ENCODE measurements at places on chromosomes 3 and 15.

DNA sequence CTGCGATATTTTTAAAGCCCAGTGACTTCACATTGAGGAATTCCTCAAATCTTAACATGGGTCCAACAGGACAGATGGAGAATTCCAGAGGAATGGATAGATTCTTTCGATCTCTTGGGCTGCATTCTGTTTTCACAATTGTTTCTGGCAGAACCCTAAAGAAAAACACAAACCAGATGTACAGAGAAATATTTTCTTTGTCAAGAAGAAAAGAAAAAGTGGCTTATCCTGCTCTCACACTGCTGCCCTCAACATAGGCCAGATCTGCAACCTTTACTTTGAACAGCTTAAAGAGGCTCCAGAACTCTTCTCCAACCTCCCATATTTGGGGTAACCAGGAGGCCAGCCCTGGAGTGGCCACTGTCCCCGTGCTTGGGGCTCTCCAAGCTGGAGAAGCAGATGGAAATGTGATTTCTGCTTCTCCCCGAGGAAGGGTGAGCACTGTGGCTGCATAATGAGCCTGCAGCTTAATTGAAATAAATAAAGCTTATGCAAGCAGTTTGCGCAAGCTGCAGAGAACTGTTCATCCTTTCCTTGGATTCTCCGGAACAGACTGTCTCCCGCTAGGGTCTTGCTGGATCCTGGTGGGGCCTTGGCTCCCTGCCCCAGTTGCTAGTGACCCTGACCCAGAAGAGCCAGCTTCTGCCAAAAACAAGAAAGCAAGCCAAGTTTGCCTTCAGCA lies 453.2 kb upstream of the PROK2 start:
- DNase-seq = no peak

DNA sequence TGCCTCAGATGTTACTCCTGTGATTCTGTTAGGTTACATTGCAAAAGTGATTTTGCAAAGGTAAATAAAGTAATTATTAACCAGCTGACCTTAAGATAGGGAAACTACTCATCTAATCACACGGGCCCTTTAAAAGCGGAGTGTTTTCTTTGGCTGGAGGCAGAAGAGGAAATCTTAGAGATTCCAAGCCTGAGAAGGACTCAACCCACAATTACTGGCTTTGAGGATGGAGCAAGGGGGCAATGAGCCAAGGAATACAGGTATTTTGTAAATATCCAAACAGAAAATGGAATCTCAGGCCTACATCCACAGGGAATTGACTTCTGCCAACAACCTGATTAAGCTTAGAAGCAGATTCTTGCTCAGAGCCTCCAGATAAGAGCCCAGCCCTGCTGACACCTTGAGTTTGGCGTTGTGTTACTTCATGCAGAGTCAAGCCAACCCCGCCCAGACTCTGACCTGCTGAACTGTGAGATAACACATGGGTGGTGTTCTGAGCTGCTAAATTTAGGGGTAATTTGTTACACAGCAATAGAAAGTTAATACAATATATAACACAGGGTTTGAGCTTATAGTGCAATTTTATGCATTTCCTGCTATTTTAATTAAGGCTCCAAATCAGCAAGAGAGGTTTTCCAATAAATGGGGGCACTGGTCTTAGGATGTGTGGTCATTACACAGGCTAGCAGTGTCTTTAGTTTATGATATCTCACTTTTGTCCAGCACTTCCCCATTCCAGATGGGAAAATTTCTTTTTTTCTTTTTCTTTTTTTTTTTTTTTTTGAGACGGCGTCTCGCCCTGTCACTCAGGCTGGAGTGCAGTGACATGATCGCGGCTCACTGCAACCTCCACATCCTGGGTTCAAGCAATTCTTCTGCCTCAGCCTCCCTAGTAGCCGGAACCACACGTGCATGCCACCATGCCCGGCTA lies 19.5 kb downstream of the NFKBIZ start:
- no peak for DNase-seq

- DNase-seq = no peak
These were observed 1.6 kb upstream of the CALML4 start for GRCh38 chr15:68206711-68207151.

GRCh38 chr15:68045289-68046265 lies 8.5 kb upstream of the PIAS1 start:
- no peak for DNase-seq

- no peak for DNase-seq
These were observed 14.8 kb downstream of the SCAMP2 start for GRCh38 chr15:74858369-74858740.

DNA sequence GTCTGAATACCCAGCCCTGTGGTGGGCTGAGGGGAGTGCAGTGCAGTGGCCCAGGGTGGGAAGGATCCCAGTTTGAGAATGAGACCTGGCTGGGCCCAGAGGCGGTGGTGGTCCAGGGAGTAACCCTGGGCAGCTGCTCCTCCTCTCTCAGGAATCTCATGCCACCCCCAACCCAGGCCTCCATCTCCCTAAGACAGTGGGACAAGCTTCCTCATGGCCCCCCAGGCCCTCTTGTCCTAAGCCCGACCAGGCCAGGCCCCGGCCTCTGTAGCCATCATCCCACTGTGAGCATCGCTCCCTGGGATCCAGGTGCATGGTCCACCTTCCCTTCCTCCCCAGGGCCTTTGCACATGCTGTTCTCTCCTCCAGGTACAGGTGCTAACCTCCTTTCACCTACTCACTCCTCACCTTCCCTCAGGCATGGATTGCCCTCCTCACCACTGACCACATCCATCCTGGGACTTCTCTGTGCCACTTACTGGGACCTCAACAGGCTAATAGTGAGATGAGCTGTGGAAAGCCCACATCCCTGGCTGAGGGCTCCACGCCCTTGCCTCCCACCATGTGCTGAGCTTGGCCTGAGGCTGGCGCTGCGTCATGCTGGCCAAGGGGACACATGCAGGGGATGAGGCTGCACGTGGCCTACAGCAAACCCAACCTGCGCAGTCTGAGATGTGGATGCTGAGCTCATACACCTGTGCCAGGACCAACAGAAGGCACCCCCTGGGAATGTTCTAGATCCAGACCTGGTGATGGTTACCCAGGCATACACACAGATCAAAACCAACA lies 9.9 kb downstream of the CHDH start:
- DNase-seq = no peak

DNA sequence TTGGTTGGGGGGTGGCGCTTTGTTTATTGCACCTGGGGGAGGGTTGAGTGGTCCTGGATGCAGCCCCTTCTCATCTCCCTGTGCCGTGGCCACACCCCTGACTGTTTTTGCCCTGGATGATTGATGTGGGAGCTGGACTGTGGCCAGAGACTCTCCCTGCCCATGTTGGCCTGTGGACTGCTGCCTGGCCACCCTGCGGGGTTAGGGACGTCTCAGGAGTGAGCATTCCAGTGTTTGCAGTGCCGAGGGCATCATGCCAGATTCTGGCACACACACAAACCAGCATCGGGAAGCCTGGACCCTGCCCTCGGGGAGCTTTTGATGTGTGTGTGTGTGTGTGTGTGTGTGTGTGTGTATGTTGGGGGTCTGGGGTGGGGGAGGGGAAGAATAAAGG lies 15.8 kb downstream of the APBA2 start:
- DNase-seq = no peak

DNA sequence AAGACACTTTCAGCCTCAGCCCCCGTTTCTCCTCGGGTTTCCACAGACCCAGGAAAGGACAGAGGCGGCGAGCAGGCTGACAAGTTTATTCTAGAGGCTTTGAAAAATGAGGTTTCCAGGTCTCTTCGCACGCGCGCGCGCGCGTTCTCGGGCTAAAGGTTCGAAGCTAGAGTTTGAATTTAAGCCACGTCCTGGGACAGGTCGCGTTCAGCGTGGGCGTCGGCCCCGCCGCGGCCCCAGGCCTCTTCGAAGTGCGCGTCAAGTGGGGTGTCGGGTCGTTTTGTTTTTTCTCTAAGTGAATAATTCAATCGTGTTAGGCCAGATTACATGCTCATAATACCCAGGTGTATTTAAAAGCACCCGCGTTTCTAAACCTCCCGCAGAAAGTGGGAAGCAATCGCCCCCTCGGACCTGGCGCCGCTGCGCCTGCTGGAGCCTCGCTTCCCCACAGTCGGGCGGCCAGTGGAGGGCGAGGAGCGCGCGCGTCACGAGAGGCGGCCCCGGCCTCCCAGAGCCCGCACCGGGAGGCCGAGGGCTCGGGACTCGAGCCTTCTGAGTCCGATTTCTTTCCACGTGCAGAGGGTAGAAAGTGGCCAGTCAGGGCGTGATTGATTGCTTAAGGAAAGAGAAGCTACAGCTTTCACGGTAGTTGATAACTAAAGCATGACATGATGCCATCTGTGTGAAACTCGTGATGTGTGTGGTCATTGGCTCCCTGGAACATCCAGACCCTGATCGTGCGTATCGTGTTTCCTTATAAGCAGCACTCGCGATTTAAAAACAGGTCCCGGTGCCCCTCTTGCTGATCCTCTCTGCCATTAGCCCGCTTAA lies 15.8 kb upstream of the SOX2 start:
- no peak for DNase-seq

GRCh38 chr3:56189536-56189935 lies 278.7 kb downstream of the ERC2 start:
- DNase-seq = no peak

GRCh38 chr15:92733934-92734521 lies 78.5 kb upstream of the FAM174B start:
- no peak for DNase-seq

GRCh38 chr15:89115547-89115946 lies 27.3 kb downstream of the ABHD2 start:
- DNase-seq = no peak

DNA sequence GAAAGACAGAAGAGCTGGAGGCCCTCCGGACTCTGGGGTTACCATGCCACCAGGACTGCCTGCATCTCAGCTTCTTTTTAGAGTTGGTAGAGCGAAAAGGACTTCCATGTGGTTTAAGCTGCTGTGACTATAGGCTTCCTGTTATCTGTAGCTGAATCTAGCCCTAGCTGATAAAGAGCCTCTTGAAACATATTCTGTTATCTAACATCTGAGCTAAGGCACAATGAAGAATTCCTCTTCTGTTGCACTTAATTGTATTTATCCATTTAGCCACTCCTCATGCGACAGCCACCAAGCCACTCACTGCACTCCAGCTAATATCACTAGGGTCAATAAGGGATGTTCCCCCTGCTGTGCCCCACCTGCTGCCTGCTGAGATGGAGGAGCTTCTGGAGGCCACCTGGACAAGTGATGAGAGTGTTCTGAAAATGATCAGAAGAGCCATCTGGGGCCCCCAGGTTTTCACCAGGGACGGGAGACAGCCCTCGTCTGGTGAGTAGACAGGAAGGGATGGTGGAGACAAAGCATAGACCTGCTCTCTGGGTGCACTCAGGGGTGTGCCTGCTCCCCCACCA lies 94.6 kb upstream of the PLXNA1 start:
- DNase-seq = no peak
